ENCODE measurements at places on chromosomes 3 and 15.

GRCh38 chr15:93179072-93179471, 90.1 kb upstream of the RGMA start:
- no peak for DNase-seq

- DNase-seq = no peak
These were observed 88.6 kb upstream of the SPATA12 start for GRCh38 chr3:56971816-56972215.

- no peak for DNase-seq
These were observed 539.3 kb downstream of the SQOR start for GRCh38 chr15:46174122-46174521.

GRCh38 chr3:193225302-193226125, 15.5 kb upstream of the PLAAT1 start:
- DNase-seq = no peak

- DNase-seq = no peak
These were observed 403.6 kb downstream of the TIGIT start for GRCh38 chr3:114697401-114697800.

DNA sequence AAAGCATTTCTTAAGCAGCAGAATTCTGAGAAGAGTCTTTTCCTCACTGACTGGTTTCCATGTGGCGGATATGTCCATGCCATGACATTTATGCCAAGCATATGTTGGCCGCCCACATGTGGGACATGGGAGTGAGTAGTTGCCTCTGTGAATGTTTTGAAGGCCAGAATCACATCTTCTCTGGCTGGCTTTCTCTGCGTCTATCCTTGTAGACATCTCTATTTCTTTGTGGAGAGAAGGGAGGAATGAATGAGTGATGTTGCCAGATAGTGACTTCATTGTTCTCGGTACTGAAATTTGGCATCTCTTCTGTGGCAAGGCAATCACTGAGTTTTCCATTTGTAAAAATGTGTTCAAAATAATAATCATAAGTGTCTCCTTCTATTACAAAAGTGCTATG, 316.0 kb downstream of the CLSTN2 start:
- no peak for DNase-seq

- no peak for DNase-seq
These were observed 34.0 kb downstream of the PCSK6 start for GRCh38 chr15:101455291-101456025.

- DNase-seq = no peak
These were observed 168.9 kb downstream of the KLHL25 start for GRCh38 chr15:85625856-85626255.

GRCh38 chr3:188133219-188133618, 20.7 kb upstream of the LPP start:
- no peak for DNase-seq

DNA sequence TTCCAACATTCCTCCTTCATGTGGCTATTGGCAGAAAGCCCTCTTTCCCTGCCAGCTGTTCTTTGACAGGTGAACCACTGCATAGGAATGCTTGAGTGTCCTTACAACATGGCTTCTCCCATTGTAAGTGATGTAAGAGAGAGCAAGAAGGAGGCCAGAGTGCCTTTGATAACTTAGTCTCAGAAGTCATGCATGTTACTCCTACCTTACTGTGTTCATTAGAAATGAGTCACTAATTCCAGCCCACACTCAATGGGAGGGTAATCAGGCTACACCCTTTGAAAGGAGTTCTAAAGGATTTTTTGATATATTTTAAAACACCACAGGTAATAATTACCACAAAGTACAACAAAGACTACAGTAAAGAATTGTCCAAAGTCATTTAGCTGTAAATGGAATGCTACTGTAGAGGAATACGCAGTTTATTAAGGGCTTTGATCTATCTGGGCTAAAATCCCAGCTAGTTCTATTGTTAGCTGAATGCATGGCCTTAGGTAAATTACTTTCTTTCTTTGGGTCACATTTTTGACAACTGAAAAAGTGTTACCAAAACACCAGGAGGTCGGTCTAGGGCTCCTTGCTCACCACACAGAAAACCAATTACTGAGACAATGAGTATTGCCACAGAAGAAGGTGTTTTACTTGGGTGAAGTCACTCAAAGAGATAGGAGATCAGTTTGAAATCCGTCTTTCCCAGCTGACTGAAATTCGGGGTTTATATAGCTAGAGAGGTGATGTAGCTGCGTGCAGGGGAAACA, 154.9 kb downstream of the GRM7 start:
- no peak for DNase-seq

DNA sequence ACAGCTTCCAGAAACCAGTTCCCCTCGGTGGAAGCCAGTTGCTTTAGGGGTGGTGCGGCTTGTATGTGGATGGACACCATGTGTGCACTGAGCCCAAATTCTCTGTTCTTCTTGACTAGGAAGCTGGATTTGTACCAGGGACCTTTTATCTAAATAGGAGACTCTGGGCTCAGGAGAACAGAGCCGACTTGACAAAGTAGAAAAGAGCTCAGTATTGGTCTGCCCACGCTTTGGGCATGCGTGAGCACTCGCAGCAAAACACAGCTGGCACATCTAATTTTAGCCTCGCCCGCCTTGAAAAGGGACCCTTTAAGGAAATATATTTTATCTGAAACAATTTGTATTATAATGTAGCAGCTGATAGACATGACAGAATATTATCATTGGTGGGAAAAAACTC, 1.1 kb upstream of the RBMS3 start:
- no peak for DNase-seq

GRCh38 chr15:31255732-31256377, 70.8 kb upstream of the KLF13 start:
- DNase-seq = no peak

DNA sequence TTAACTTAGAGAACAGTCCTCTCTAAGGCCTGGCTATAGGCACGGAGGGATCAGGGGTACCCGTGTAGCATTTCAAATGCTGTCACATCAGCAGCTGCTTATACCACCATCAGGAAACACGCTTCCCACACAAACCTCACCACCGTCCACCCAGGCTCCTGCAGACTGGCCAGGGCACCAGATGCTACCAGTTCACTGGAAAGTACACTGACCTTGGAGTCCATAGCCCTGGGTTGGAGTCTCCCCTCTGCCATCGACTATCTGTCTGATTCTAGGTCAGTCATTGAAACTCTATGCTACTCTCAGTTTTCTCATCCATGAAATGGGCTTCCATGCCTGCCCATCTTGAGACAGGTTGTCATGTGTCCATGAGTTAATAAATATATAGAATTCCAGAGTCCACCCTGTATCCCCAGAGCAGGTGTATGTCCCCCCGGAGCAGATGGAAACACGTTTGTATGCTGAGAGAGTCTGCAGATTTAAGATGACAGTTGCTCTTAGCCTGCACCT, 156.0 kb upstream of the SMAD3 start:
- DNase-seq = no peak

DNA sequence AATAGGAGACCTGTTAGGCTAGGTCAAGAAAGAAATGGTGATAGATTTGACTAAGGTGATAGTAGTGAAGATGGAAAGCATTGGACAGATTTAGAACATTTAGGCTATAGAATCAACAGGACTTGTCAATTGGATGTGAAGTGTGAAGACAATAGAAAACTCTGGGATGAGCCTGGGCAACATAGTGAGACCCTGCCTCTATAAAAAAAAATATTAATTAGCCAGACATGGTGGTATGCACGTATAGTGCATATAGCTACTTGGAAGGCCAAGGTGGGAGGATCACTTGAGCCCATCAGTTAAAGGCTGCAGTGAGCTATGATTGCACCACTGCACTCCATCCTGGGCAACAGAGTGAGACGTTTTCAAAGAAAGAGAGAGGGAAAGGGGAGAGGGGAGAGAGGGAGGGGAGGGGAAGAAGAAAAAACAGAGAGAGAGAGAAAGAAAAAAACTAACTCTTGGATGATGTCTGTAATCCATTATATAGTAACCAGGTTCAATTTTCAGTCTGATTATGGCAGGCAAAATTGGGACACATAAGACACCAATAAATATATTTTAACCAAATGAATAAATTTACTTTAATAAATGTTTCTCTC, 9.6 kb downstream of the SENP8 start:
- DNase-seq = no peak

- no peak for DNase-seq
These were observed 54.0 kb downstream of the MBNL1 start for GRCh38 chr3:152322756-152323155.

GRCh38 chr3:60176614-60177013, 1074.6 kb downstream of the FHIT start:
- DNase-seq = no peak

GRCh38 chr3:53357458-53357857, 10.1 kb upstream of the DCP1A start:
- no peak for DNase-seq

- peak; percentile 57 for DNase-seq
These were observed 781 bp upstream of the CYP1A1 start for GRCh38 chr15:74725845-74726773.

DNA sequence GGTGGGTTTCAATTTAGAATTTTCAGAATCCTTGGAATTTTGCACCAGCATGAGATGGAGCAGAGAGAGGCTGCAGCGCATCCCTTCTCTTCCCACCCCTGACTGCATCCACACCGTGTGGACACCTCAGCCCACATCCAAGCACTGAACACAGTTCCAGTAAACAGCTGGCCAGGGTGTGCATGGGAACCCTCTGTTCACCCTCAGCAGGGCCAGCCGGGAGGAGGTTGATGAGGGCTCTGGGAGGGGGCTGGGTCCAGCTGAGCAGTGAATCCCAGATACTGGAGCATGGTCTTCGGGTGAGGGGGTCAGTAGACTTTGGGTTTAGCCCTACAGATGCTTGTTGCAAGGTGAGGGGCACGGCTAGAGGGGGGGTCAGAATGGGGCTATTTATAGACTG, 85.8 kb downstream of the RPLP1 start:
- no peak for DNase-seq

GRCh38 chr3:126961191-126961790, 21.6 kb upstream of the PLXNA1 start:
- DNase-seq = no peak

- no peak for DNase-seq
These were observed 15.0 kb downstream of the LRRK1 start for GRCh38 chr15:100934166-100934565.

GRCh38 chr3:139533781-139534454, 5.6 kb downstream of the RBP1 start:
- DNase-seq = no peak

- DNase-seq = no peak
These were observed 21.1 kb upstream of the KLHL6 start for GRCh38 chr3:183576487-183577107.

DNA sequence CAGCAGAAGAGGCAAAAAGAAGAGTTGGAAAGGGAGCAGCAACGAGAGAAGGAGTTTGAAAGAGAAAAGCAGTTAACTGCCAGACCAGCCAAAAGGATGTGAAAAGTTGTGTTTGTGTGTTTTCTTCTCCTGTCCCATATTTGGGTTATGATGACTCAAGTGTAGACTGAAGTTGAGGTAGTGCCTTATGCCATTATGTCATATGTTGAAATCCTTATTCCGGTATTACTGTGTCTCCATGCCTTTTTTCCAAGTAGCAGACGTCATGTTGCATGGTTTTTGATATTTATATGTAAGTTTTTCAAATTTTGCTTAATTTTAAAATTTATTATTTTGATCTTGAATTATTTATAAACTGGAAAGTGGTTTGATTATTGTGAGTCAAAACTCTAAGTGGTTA, 19.2 kb downstream of the BLOC1S6 start:
- no peak for DNase-seq

DNA sequence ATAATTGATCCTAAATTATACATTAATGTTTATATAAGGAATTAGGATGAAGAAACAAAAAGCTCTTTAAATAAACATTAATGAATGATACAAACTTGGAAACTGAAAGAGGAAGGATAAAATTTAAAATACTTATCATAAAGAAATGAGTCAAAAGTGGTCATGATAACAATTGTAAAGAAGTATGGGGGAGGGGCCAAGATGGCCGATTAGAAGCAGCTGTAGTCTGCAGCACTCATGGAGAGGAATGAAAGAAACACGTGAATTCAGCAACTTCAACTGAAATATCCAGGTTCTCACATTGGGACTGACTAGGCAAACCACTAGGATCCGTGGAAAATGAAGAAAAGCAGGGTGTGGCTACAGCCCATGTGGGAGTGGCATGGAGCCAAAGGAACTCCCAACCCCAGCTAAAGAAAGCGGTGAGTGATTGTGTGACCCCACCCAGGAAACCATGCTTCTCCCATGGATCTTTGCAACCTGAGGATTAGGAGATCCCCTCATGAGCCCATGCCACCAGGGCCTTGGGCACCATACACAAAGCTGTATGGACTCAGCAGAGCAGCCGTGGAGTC, 13.1 kb upstream of the CP start:
- no peak for DNase-seq

DNA sequence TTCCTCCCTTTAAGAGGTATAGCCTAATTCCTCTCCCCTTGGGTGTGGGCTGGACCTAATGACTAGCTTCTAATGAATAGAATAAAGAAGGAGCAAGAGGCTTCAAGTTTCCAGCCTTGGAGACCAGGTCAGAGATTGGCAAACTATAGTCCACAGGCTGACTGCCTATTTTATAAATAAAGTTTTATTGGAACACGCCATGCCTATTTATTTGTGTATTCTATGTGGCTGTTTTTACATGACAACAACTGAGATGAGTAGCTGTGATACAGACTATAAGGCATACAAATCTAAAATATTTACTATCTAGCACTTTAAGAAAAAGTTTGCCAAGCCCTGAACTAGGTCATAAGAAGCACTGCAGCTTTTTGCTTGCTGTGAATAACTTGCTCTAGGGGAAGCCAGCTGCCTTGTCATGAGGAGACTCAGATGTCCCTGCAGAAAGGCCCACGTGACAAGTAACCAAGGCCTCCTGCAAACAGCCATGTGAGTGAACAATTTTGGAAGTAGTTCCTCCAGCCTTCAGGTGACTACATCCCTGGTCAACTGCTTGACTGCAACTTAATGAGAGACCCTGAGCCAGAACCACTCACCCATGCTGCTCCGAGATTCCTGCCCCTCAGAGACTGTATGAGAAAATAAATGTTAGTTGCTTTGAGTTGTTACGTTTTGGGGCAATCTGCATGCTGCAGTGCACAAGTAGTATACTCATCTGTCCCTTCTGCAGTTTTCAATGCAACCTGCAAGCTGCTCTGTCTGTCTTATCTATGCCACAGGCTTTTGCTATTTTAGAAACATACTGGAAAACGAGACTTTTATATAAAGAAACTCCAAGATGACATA, 21.1 kb upstream of the MAP3K13 start:
- no peak for DNase-seq

- peak; percentile 23 for DNase-seq
These were observed 461 bp downstream of the COPB2 start for GRCh38 chr3:139388821-139389551.

- no peak for DNase-seq
These were observed 14.2 kb downstream of the ZNF80 start for GRCh38 chr3:114223143-114223542.

- DNase-seq = no peak
These were observed 283.0 kb upstream of the PLSCR5 start for GRCh38 chr3:146888176-146888575.

- no peak for DNase-seq
These were observed 42.4 kb downstream of the FBN1 start for GRCh38 chr15:48603123-48603500.

DNA sequence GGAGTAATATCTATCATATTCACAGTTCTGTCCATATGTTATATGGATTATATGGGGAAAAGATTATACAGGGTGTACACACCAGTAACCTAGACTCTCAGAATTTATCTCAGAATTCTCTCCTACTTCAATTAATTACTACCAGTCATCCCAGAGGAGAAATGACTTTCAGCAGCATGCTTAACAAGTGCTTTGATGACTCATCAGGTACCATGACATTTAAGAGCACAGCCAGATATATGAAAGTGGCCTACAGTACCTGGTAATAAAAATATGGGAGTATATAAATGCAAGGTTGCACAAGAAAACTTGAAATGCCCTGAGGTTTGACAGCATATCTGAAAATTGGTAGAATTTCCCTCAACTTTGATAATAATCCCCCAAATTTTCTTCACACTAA, 1273.0 kb downstream of the OTOL1 start:
- DNase-seq = no peak

Measured in stimulated activated CD4-positive, alpha-beta T cell treated with anti-CD3 and anti-CD28 coated beads, Interleukin-12 subunit alpha, Interleukin-12 subunit beta, amount 100 ng/mL, for 4 hours (primary cell).